Activated CD4-positive, alpha-beta T cell treated with anti-CD3 and anti-CD28 coated beads, Interleukin-2, Interleukin-4, amounts not matched to agents 100 ng/mL and 50 ng/mL, durations not matched to agents 16 hours and 8 hours (primary cell): ENCODE measurements at places on chromosomes 7 and 10.

- DNase-seq, result no peak
These were observed 33.4 kb downstream of the OGDH start for GRCh38 chr7:44639671-44640321.

DNA sequence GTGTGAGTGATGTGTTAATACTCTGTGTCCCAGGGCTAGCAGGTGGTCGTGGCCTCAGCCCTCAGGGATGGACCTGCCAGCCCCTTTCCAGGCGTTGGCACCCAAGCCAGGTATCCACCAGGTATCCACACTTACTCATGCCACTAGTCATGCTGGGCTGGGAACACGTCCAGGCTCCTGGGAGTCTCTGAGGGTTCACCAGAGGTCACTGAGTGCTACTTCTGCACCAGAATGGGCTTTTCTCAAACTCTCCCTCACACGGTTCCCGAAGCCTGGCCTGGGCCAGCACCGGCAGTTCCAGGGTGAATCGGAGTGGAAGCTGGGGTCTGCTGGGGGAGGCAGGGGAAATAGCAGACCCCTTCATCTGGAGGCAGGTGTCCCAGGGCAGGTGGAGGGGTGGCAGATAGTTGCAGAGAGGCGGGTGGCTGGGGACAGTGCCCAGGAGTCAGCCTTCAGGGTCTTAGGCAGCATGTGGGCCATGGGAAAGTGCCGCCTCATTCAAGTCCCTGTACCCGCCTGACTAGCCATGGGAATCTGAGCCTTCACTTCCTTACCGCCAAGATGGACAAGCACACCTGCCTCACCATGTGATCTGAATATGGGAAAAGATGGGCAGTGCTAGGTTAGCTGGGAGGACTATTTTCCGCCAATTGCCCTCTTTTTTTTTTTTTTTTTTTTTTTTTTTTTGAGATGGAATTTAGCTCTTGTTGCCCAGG, 95.5 kb upstream of the GTF2I start:
- DNase-seq, result no peak

DNA sequence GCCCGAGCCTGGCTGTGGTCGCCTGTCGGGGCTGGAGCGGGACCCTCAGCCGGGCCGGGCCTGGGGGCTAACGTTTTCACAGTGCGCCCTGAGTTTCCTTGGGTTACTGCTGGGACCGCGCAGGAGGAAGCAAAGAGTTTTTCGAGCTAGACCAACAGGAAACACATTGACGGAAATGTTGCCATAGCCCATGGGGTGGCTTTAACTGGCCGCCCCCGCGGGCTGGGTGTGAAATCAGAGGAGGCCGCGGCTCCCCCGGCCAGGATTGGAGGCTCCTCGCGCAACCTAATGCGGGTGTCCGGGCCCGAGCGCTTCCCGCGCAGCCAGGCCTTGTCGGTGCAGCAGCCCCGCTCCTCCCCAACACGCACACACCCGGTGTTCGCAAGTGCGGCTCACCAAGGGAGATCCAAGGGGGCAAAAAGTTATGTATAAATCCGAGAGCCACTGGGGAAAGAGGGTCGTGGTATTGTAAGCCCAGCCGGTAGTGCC, 1.9 kb downstream of the HHEX start:
- DNase-seq, result no peak

GRCh38 chr10:77518241-77518909, 119.2 kb downstream of the KCNMA1 start:
- DNase-seq, result no peak

DNA sequence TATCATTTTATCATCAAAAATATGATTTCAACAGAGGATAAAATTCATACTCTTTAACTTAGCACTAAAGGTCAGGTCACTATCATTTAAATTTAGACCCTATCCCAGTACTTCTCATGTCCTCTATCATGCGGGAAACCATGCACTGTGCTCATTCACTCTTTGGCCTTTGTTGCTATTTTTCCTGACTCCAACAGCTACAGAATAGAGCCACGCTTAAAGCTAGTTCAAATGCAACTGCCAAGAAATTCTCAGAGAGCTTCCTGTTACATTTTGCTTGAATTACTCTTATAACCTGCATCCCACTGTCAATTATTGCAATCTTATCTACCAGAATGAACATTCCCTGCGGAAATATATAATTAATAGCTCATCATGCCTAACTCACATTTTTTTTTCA, 58.3 kb downstream of the SEMA3A start:
- no peak for DNase-seq

DNA sequence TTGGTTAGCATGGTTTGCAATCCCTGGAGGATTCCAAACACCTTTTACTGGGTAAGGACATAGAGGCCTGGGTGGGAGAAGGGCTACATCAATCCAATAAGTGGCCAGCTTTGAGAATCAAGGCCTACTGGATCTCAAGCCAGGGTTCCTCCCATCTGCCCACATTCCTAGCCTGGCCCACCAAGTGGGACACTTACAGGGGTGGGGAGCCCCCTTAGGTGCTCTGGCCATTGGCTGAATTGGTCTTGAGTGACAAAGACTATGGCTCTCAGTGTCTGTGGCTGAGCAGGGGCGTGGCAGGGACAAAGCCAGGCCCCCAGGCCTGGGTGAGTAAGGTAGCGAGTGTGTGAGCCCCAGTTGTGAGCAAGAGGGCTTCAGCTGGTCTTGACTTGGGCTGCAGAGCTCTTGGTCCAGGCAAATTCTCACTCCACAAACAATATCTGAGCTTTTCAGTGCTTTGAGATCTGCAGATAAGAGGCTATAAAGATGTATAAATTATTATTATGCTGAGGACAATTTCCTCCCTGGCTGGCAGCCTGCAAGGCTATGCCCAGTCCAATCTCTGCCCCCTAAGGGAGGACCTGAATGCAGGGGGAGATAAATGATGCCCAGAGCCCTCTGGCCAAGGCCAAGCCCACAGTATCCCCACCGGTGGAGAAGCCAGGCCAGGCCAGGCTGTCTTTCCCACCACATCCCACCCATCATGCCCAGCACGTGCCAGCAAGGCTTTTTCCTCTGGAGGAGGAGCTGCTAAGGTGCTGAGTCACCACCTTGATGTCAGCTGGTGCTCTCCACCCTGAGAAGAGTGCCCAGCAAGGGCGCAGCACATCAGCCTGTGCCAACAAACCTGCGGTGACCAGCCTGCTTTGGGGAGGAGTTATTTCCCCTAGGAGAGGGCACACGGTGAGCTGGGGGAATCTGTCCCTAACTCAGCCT, 80.7 kb upstream of the DUSP5 start:
- no peak for DNase-seq

- no peak for DNase-seq
These were observed 114.6 kb upstream of the AGK start for GRCh38 chr7:141436575-141437075.

DNA sequence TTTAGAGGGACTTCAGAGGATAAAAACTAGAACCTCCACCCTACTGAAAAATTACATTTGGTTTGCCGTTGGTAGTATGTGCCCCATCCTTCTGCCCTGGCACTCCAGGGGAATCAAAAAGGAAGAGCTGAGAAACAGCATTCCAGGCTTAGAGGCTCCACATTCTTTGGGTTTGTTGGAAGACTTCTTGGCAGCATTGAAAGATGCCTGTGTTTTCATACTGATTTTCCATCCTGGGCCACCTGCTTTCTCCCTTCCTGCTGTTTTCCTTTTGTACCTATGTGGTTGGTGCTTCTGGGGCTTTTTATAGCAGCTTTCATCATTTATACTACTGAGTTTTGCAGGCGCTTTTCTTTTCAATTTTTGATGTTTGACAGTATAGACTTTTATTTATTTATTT, 61.7 kb downstream of the AUTS2 start:
- no peak for DNase-seq

DNA sequence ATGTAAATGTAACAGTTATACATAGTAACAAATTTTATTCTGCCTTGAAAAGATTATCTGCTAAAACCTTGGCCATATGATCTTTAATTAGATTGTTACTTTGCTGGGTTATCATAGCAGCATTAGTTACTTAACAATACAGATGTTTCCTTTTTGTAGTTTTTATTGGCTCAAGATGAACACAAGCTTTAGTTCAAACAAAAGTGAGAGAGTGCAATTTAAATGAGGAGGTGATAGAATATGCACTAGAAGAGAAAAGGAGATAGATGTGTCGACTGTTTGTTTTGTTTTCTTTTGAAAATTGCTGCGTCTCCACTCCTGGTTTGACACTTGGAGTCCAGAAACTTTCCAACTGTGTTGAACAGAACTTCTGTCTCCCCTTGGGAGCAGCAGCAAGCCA, 91.4 kb upstream of the CAV2 start:
- no peak for DNase-seq

- no peak for DNase-seq
These were observed 183.9 kb upstream of the GHITM start for GRCh38 chr10:83955406-83955805.

DNA sequence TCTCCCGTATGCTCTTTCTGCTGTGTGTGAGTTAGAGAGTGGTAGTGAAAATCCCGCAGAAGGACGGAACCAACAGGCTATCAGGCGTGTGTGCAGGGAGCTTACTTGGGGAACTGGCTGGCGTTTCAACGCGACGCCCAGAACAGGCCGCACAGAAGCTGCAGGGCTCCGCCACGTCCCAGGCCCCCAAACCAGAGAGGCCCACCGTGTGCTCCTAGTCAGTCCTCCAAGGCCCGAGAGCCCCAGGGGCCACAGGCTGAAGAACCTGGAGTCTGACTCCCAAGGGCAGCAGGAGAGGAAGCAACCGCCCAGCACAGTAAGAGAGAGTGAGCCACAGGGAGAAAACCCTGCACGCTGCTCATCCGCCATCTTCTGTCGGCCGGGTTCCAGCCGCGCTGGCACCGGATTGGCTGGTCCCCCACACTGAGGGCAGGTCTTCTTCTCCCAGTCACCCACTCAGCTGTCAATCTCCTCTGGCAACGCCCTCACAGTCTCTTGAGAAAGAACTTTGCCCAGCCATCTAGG, 730.6 kb upstream of the VSTM2A start:
- no peak for DNase-seq

DNA sequence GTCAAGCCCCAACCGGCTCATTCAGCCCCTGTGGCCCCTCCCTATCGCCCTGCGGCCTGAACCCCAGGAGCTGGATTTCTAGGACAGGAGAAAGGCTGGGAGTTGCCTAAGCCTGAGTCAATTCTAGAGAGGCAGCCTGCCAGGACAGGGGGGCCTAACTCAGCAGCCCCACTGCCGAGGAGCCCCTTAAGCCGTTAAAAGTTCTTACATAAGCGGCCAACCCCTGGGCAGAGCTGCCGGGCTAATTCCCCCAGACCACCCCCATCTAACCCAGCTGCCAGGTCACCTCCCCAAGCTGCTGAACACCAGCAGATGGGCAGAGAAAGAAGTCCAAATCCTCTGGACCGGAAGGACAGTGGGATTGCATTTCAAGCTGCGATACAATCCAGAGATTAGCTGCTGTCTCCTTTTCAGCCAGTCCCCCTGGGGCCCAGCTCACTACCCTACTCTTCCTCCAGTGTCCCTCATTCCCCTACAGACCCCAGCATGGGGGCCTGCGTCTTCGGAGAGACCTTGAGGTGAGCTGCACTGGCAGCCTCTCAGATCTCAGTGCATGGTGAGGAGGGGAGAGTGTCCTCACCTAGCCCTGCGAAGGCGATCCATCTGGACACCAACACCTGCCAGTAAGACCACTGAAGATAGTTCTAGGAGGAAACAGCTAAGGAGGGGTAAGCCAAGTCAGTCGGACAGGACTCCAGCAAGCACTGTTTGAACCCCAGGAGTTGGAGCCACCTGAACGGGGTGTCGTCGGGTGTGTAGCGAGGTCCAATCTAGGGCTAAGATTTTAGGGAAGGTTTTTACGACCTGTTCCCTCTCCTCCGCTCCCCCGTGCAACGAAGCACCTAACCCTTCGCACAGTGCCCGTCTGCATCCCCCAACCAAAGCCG, 830 bp downstream of the IMPDH1 start:
- no peak for DNase-seq

DNA sequence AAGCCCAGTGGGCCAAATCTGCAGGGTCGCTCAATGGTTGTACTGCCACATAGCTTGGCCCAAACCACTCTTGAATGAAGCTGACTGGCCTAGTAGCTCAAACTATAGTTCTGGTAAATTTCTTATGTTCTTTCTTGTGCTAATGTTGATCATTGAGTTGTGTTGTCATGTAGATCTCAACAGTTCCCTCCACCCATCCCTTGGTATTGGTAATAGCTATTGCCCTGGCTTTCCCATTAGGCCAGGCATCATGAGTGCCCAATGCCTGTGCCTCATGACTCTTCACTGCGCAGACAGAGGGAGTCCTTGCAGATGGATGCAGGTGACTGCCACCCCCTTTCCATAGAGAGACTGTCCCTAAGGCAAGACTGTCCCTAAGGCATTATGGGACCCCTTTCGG, 988.4 kb downstream of the KCNMA1 start:
- no peak for DNase-seq
